ENCODE measurements at places on chromosomes 3 and 15. TPM values are rescaled to one million over a fixed set of nuclear protein-coding genes. Genes with fewer than 3 reads are reported as not detected.

GRCh38 chr3:14343338-14344112 lies 58.9 kb upstream of the SLC6A6 start:
- no peak for DNase-seq
- H3K27ac ChIP-seq = no peak overlapping the region
- no peak overlapping the region for H3K4me3 ChIP-seq
- H3K4me1 ChIP-seq = no peaks in the 10 kb centered on the region
- peaks cover 4% of the 10 kb centered on the region for H3K27me3 ChIP-seq

The MST1R gene
- total RNA-seq = 2.6 TPM

DNA sequence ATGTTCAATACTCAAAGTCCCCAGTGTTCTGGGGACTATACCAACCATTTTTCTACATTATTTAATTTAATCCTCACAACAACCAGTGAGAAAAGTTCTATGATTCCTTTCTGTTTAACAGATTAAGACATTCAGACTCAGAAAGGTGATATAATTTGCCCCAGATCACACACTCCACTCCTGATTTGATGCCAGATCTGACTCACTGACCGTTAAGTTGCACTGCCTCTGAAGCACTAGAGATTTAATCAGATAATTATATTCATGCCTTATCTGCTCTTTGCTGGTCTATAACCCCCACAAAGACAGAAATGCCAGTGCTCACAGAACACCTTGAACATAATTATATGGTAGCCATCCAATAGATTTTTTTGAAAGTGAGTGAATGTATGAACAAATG lies 501.0 kb downstream of the IGSF11 start:
- H3K4me3 ChIP-seq = no peak overlapping the region
- H3K27me3 ChIP-seq = no peaks in the 10 kb centered on the region
- no peaks in the 10 kb centered on the region for H3K4me1 ChIP-seq
- DNase-seq = no peak
- no peak overlapping the region for H3K27ac ChIP-seq

DNA sequence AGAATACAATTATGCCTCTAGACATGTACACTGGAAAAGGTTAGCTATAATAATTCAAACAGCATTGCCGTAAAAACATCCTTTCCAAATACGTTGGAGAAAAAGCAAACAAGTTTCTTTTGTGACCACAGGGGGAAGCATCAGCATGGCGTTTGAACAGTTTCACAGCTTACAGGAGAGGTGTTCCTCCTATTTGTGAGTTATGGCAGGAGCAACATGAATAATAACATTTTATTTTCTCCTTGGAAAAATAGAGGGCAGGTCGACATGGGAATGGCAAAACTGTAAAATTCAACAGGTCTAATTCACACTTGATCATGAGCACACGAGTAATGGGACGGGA lies 39.7 kb upstream of the GADL1 start:
- no peak for DNase-seq
- H3K27ac ChIP-seq = no peak overlapping the region
- H3K4me1 ChIP-seq = peaks cover 2% of the 10 kb centered on the region

DNA sequence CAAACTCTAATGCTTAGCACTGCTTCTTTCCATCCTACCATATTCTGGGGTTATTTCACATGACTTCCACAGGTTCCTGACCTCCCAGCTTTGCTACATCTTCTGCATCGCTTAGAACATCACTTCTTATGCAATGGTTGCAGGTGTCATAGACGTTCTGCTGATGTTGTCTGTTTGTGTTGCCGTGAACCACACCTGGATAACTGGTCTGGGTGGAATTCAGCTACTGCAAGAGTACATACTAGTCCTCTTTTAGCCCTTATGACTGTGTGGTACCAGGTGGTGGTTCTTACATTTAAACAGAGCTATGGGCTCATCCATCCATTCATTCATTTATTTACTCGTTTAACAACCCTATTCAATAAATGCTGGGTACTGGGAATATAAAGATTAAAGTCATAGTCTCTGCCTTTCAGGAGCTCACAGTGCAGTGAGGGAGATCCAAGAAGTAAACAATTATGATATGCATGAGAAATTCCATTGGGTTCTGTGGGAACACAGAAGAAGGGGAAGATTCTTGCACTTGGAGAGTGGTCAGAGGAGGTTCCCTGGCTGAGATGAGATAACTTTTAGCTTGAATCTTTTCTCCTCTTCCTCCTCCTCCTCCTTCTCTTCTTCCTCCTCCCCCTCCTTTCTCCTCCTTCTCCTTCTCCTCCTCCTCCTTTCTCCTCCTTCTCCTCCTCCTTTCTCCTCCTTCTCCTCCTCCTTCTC lies 30.8 kb downstream of the TMEM45A start:
- no peaks in the 10 kb centered on the region for H3K4me1 ChIP-seq
- no peak for DNase-seq
- H3K4me3 ChIP-seq = no peak overlapping the region
- H3K36me3 ChIP-seq = no peaks in the 10 kb centered on the region

DNA sequence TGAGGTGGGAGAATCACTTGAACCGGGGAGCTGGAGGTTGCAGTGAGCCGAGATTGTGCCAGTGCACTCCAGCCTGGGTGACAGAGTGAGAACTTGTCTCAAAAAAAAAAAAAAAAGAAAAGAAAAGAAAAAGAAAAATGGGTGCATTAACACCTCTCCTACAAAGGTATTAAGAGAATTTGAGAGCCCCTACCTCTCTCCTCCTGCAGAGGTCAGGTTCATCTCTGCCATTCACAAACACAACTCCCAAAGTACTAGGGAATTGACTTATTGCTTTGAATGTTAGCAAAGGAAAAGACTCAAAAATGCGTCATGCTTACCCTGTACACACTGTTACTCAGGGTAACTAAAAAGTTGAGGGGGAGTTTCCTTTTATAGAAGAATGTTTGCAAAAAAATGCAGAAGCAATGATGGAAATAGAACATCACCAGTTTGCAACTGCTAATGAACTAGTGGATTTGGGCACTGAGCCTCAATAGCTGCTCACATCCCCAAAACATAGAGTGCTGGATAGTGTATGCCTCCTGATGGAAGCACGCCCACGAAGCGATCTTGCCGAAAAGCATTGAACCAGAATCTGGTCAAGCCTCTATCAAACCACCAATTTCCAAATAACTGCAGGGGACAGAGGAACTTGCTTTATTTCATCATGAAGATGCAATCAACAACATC lies 15.5 kb upstream of the LYZL4 start:
- no peaks in the 10 kb centered on the region for H3K4me1 ChIP-seq
- no peak overlapping the region for H3K4me3 ChIP-seq
- peaks cover 11% of the 10 kb centered on the region for H3K27me3 ChIP-seq
- H3K36me3 ChIP-seq = no peaks in the 10 kb centered on the region
- no peak overlapping the region for H3K27ac ChIP-seq

The CIDEC gene
- not detected for total RNA-seq

The DMXL2 gene
- 6.1 TPM for total RNA-seq
